ENCODE measurements at places on chromosomes 12 and 14.

DNA sequence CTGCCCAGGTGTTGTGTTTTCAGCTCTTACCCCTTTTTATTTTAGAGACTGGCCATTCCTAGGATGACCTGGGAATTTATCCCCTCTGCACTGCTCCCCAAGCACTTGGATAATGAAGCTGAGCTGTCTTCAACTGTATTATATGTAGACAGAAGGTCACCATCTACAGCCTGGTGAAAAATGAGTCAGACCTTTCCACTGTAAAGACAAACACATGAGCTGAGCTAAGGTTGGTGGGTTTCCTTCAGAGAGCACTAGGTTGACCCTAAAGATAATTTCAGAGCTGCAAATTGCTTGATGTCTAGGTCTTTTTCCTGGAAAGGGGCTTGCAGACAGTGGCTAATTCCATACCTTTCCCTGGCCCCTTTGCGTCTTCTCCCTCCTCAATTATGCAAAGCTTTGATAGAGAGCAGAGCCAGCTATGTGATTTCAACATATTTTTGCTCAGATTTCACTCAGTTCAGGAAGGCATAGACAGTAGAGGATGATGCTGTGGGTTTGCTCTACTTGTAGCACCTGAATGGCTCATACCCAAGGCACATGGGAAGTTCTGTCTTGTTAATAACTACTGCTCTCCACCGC is 9.2 kb upstream of the IKZF4 start:
- DNase-seq = no peak

- no peak for DNase-seq
These were observed 43.0 kb downstream of the SPRING1 start for GRCh38 chr12:116694653-116695463.

DNA sequence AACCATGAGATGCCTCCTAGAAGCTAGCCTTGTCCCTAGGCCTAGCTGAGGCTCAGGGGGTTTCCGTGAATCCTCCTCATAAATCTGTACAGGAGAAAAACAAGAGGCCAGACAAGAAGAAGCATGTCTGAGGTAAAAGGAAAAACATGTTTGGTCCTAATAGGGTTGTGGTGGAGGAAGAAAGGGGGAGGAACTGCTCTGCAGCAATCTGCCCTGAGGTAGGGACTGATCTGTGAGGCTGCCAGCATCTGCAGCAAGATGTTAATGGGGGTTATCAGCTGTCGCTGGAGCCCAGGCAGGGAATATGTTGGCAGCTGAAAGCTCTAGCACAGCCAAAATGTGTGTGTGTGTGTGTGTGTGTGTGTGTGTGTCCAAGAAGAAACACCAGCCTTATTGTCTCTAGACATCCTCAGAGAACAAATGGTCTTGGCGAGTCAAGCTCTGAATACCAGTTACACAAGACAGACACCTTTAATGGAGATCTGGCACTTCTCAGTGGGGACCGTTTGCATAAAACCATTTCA is 218.5 kb downstream of the NUAK1 start:
- no peak for DNase-seq

- peak; percentile 95 for DNase-seq
These were observed at the start of gene BTG1 for GRCh38 chr12:92145731-92146496. TSS of gene BTG1 (minus strand) at chr12:92145846. CDS start at chr12:92145535, 311 bp downstream.

DNA sequence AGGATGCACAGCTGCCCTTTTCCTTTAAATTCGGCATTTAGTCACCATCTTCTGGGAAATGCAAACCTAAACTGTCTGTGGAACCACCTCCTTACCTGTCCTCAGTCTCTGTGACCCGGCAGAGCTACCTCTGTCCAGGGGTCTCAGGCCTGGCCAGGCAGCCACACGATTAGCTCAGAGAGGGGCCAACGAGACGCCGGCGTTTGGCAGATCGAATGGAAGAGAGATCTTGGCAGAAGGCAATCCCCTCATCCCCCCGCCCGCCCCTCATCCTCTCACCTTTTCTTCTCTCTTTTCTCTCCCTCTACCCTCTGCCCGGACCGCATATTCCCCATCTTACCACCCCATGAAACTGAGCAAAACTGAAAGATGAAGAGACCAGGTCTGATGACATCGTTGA is 101.0 kb downstream of the PIWIL1 start:
- DNase-seq = no peak

- no peak for DNase-seq
These were observed 158.0 kb downstream of the RIMBP2 start for GRCh38 chr12:130557886-130558765.

- no peak for DNase-seq
These were observed 22.2 kb downstream of the TMEM30B start for GRCh38 chr14:61258985-61259384.

GRCh38 chr14:43041207-43041606 is 1434.5 kb downstream of the LRFN5 start:
- no peak for DNase-seq

GRCh38 chr12:63036216-63036973 is 101.4 kb upstream of the PPM1H start:
- DNase-seq = no peak

GRCh38 chr14:49999146-49999761 is 106.4 kb downstream of the ARF6 start:
- DNase-seq = peak; percentile 74

- DNase-seq = no peak
These were observed 454.3 kb upstream of the LMO3 start for GRCh38 chr12:17060260-17060659.

DNA sequence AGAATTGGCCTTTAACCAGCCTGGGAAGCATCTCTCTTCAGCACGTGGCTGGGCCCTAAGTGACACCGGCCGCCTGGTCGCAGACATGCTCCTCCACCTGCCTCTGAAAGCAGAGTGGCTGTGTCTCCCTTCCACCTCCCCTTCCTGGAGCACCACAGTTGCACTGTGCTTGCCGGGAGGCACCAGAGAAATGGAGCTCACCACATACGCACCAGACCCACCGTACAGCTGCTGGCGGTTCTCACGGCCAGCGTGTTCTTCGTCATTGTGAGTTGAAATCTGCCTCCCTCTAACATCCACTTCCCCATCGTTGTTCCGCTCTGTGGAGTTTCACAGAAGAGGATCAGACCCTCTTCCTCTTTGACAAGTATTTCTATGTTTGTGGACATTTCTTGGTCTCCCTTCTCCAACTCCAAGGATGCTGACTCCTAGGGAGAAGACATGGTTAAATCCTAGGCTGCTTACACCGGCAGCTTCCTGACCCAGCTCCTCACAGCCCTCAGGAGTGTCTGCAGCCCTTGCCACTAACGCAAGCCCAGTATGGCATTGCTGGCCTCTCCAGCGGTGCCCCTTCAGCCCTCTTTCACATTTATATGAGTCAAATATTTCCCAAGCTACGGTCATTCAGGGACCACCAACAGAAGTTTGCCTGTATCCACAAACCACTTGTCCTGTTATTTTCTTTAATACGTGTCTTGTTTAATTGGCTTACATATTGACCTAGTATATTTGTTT is 11.5 kb upstream of the KRT5 start:
- DNase-seq = no peak

- DNase-seq = no peak
These were observed 150.6 kb upstream of the AEBP2 start for GRCh38 chr12:19288603-19289244.

GRCh38 chr14:72714871-72715214 is 179.1 kb downstream of the DPF3 start:
- DNase-seq = no peak

- DNase-seq = no peak
These were observed 6.5 kb downstream of the EPS8 start for GRCh38 chr12:15782667-15783066.

- DNase-seq = no peak
These were observed 254.9 kb downstream of the AACS start for GRCh38 chr12:125320177-125320576.

DNA sequence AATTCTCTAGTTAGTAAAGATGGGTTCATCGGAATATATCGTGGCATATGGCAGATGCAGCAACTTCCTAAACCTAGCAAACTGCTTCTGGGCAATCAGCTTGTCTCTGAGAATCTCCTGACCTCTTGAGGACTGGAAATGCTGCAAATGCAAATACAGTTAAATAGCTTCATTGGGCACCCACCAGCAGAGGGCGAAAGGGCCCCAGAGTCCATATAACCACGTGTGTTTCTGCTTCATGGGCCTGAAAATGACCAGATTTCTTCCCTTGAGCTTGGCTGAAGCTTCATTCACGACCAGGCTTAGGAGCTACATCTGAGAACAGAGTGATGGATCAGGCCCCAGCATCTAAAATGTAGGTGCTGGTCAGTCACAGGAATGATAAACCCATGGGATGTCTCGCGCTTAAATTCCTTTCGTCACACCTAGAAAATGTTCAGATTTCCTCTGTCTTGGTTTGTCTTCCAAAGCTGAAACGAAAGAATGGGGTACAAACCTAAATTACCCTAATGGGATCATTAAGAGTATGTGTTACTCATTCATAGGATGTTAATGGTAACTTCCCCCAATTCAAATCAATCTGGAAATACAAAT is 1482.5 kb upstream of the TMEM132C start:
- DNase-seq = peak; percentile 18

DNA sequence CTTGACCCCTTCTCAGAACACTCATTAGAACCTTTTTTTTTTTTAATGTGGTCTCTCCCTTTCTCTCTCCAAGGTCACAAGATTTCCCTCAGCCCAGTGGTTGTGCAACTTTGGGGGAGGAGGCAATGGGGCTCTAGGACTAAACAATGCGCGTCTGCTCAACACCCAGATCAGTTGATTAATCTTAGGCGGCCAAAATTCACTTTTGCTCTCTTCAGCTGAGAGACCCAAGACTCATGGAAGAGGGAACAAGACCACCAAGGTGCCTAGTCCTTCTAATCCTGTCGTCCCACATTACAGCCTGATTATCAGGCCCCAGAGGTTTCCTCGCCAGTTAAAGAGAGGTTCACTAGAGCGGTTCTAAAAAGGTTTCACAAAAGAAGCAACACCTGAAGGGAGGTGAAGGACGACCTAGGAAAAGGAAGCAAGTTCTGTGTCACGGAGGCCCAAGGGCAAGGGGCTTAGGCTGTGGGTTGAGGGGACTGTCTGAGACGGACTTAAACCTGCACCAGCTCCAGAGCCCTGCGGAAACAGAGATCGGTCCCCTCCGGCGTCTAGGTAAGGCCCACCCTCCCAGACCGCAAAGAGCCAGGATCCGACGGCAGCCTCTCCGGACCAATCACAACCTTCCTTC is 824 bp upstream of the TARBP2 start:
- DNase-seq = no peak

GRCh38 chr14:69349091-69349777 is 48.9 kb downstream of the ERH start:
- no peak for DNase-seq

- no peak for DNase-seq
These were observed 140.3 kb upstream of the NUDT4 start for GRCh38 chr12:93237235-93237915.

DNA sequence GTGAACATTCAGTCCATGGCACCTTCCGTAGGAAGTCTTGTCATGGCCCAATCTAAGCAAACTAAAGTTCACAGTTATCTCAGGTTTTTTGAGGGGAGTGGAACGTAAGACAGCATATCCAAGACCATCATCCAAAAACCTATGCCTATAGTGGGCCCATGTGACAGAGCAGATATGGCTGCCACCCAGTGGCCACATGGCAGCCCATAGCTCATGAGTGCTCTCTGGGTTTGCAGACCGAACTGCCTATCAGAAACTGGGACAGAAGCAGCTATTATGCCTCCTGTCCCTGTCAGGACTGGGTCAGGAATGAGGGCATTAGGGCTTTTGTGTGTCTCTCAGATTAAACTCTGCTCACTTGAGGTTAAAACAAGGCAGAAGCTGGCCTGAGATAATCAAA is 503.7 kb downstream of the NRXN3 start:
- DNase-seq = no peak

- DNase-seq = no peak
These were observed 130.3 kb upstream of the EGLN3 start for GRCh38 chr14:34081101-34081575.

- DNase-seq = no peak
These were observed 120.1 kb downstream of the RALGAPA1 start for GRCh38 chr14:35689000-35689460.

- no peak for DNase-seq
These were observed 11.9 kb downstream of the GLTP start for GRCh38 chr12:109868182-109869051.

- DNase-seq = no peak
These were observed 2.8 kb downstream of the CDK2AP1 start for GRCh38 chr12:123268850-123269249.

DNA sequence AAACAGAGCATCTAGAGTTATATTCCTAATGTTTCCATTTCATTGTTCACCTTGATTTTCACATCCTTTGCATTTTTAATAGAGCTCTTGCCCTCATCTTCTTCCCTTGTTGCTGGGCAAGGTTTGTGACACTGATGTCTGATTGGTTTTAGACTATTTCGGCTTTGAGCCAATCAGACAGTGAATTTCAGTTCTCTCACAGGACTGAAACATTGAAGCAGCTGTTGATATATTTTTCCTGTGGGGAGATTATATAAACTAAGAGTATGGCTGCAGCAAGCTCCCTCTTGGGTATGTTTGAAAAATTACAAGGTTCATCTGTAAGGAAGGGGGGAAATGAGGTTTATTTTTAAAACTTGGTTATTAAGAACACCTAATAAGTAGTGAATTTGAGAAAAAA is 51.2 kb downstream of the ATF7IP start:
- DNase-seq = no peak

GRCh38 chr14:88007608-88008007 is 2.7 kb downstream of the GPR65 start:
- no peak for DNase-seq

DNA sequence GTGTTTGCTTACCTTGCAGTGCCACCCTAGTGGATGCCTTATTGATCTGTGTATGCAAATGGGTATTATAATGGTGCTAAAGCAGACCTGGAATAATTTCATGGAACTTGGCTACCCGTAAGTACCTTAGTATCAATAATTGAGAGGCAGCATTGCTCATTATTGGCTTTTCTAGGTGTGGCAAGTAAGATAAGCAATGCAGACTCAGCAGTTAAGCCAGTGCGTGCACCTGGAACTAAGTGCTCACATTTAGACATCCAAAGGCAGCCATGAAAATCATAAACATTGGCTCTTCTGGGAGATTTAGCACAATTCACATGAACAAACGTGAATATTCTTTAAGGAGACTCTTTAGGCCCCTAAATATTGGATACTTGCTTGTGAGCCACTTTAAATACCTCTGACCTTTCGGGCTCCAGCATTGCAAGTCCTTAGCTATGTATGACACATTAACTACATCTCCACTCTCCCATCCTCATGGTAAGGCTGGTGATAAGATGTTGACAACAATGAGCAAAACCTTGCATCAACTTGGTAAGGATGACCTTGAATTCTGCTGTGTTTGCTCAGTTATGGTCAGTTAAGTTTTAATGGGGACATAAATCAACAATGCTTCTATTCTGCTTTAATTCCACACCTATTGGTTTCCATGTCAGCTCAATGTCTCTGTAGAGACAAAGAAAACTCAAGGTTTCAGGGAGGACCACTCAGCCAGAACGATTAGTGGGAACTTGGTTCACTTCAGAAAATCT is 112.0 kb downstream of the SLC5A8 start:
- no peak for DNase-seq
